ENCODE measurements at places on chromosomes 4 and X.

- DNase-seq = no peak
These were observed 123.8 kb upstream of the CXCL13 start for GRCh38 chr4:77481856-77482255.

DNA sequence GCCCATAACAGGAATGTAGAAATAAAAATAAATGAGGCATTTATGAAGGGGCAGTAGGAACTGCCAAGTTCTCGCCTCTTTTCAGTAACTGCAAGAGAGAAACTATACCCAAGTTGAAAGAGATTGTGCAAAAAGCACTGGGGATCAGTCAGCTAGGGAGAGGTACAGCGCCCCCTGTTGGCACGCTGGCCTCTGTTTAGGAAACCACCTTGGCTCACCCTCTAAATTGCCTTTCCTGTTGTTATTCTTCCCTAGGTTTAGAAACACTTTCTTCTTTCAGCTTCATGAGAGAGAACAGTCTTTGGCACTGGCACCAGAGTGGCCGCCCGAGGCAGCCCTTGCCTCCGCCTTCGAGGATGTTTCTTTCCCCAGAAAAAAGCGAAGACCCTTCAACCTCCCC is 348.5 kb downstream of the MID1IP1 start:
- DNase-seq = peak; percentile 60

DNA sequence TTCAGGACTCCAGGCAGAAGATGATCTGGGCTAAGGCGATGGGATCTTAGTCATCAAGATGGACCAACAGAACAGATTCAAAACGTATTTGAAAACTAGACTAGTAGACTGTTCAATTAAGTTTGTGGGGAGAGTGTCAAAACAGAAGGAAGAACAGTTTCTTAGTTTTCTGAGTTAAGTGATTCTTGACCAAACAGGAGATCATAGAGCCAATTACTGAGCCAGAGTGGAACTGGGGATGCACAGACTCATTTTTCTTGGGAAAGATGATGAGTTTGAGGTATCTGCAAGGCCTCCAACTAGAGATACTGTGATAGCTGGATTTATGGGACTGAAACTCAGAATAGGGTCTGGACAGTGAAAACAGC is 119.5 kb downstream of the REELD1 start:
- DNase-seq = no peak

GRCh38 chr4:81038636-81039350 is 8.3 kb downstream of the BMP3 start:
- DNase-seq = no peak

DNA sequence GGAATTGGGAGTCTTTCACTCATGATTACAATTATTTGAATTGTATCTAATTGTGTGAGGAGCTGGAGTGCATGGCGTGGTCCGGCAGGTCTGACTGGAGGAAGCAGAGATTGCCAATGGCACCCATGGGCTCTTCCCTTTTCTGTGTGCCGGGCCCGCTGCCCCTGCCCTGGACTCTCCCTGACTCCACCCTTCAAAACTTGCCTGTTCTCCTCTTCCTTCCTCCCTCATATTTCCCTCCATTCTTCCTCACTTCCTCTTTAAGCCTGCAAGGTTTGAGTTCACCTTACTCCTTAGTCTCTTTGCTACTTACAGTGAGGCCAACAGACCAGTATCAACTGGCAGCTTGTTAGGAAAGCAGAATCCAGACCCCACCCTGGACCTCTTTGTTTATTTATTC is 6.5 kb upstream of the STBD1 start:
- DNase-seq = no peak

- DNase-seq = no peak
These were observed 192.0 kb downstream of the PCDH7 start for GRCh38 chr4:30912098-30912714.

DNA sequence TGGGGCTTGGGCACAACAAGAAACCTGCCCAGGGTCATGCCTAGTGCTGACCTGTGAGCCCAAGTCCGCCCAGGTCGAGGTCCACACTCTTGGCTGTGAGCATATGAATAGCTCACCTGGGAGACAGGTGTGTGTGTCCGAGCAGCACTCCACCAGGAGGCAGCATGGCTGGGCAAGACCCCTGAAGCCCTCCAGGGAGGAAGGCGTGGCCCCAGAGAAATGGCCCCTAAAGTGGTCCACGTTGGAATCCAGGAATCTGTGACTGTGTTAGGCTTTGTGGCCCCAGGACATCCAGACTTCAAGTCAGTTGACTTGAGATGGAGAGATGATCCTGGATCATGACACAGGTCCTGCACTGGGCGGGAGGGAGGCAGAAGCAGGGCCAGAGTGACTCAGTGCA is 138.8 kb downstream of the CPZ start:
- no peak for DNase-seq

GRCh38 chr4:15648600-15648999 is 6.6 kb downstream of the FBXL5 start:
- no peak for DNase-seq

- DNase-seq = no peak
These were observed 143.8 kb upstream of the OTUD4 start for GRCh38 chr4:145324161-145324560.

- no peak for DNase-seq
These were observed 69.6 kb upstream of the SLC4A4 start for GRCh38 chr4:71269233-71269632.

DNA sequence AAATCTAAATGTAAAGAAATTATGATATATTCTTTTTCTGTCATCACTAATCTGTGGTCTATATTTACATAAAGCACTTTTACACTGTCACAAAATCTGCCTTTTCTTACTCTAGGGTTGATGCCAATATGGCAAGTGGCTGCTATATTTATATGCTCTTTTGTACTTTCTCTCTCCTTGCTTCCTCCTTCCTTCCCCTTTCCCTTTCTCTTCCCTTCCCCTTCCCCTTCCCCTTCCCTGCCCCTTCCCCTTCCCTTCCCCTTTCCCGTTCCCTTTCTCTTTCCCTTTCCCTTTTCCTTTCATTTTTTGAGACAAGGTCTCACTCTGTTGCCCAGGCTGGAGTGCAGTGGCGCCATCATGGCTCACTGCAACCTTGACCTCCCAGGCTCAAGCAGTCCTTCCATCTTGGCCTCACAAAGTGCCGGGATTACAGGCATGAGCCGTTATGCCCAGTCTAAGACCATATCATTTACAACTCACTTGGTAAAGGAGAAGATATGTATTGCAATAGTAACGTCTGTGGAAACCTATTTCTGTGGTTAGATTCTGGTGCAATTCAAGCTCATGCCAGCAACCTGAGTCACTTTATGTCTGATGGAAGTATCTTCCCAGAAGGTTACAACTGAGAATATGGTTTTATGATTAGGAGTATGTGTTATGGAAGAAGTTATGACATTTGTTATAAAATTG is 13.9 kb upstream of the PLAC8 start:
- no peak for DNase-seq

- DNase-seq = no peak
These were observed 123.1 kb upstream of the ENPEP start for GRCh38 chr4:110352670-110353442.
